ENCODE measurements at places on chromosomes 4 and X.

DNA sequence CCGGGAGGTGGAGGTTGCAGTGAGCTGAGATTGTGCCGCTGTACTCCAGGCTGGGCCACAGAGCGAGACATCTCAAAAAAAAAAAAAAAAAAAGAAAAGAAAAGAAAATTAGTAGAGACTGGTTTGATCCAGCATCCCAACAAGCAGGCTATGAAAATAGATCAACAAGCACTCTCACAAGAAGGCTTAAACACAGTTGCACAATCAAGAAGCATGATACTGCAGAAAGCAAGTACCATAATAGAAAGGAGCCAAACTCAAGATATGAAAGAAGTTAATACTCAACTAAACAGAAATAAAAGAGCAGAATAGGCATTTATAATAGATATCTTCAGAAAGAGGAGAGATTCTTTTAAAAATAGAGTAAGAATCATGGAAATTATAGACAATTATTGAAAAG, 10.6 kb downstream of the TLR6 start:
- no peak for DNase-seq

GRCh38 chr4:22988526-22988925, 295.8 kb downstream of the GBA3 start:
- no peak for DNase-seq

DNA sequence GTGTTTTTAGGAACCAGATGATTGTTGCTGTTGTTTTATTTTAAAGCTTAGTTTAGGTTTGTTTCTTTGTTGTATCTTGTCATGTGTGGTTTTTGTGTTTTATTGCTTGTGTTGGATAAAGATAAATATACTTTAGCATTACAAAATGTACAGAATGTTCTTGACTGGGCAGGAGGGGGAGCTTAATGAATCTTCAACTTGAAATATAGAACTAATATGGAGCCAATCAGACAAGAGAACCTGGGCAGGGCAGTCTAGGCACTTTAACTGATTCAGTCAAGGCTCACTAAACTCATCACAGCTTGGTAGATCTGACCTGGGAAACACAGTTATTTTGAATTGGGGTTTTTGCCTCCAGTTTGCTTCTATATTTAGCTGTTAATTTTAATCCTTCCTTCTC, 304.2 kb downstream of the ARHGAP24 start:
- no peak for DNase-seq

GRCh38 chr4:180028682-180029081, 2214.5 kb upstream of the TENM3 start:
- DNase-seq = no peak

DNA sequence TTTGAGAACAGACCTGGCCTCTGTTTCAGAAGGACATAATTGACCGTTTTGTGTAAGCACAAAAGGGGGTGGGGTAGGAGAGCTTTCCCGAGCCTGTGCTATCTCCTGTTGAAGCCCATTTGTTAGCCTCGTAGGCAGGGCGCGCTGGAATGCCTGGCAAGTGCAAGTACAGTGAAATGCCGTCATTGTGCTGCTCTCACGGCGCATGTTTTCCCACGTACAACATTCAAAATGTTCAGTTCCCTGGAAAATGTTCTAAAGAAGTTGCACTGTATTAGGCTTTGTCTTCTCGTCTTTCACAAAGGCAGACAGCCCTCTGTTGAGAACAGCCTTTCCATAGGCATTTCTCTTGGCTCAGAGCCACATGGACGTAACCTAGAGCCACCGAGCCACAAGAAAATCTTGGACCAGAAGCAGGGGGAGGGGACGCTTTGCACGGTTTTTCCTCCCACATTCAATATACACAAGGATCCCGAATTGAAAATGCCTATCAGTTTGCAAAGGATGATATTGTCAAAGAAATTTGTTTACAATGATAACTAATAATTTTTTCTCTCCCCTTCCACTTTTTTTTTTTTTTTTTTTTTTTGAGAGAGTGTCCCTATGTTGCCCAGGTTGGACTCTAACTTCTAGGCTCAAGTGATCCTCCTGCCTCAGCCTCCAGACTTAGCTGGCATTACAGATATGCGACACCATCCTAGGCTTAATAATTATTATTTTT, 54.6 kb upstream of the RAPGEF2 start:
- DNase-seq = no peak

DNA sequence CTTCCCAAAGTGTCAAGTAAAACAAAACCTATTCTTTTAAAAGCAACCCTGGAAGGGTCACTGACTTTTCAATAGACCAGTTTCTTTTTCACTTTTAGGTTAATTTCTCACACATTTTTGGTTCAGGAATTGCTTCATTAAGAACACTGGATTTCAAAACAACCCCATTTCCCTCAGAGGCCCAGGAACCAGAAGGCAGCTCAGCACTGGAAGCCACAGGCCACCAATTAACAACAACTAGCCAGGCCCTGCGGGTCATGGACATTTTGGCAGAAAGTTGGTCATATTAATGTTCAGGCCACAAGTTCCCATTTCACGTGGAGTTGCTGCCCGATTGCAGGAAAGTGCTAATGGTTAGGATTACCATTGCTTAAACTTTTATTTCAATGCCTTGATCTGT, 39.8 kb downstream of the HAND2 start:
- DNase-seq = no peak

- peak; percentile 88 for DNase-seq
Measured at GRCh38 chrX:130082244-130083106, 27.8 kb downstream of the ELF4 start.

GRCh38 chr4:126738527-126738923, 894.2 kb upstream of the INTU start:
- DNase-seq = no peak

- DNase-seq = no peak
Measured at GRCh38 chrX:9195199-9195880, 161.4 kb upstream of the FAM9B start.

Measured in activated CD4-positive, alpha-beta memory T cell treated with anti-CD3 and anti-CD28 coated beads for 36 hours (primary cell).